ENCODE measurements at places on chromosomes 4 and X. TPM values are rescaled to one million over a fixed set of nuclear protein-coding genes. Genes with fewer than 3 reads are reported as not detected.

F8A2 gene
- not detected for total RNA-seq

SLC2A9 gene
- total RNA-seq: 3.1 TPM

FGD1 gene
- not detected for total RNA-seq

OCIAD2 gene
- total RNA-seq: 55.7 TPM

NPNT gene
- total RNA-seq: not detected

RNF128 gene
- total RNA-seq: not detected

EGFL6 gene
- total RNA-seq: 0.59 TPM

DNA sequence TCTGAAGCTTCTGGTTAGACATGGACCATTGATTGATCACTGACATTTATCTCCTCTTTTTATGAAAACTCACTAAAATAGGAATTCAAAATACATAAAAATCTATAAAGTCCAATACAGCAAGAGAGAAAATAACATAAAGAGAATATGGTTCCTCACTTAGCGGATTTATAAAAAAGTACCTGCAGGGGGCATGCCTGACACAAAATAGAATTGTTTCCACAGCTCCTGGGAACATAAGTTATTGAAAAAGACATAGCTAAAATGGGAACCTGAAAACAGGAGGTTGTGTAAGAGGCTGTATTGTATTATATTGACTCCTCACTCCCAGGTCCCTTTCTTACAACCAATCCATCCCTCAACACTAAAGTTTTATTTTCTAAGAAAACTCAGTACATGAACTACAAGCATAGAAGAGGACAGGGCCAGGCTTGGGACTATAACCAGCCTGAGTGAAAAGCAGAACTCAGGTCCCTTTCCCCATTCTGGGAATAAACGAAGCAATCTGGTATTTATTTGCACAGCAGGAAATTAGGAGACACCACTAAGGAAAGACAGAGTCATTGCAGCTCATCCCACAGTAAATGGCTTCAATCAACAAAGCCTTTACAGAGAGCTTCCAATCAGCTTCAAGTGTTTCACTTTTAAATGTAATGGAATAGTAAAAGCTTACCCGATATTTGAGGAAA lies 121.1 kb upstream of the NDST4 start:
- H3K36me3 ChIP-seq: no peaks in the 10 kb centered on the region
- no peaks in the 10 kb centered on the region for H3K27me3 ChIP-seq
- no peaks in the 10 kb centered on the region for H3K4me1 ChIP-seq
- H3K27ac ChIP-seq: no peak overlapping the region

- no peak overlapping the region for H3K27ac ChIP-seq
- H3K4me1 ChIP-seq: no peaks in the 10 kb centered on the region
- no peaks in the 10 kb centered on the region for H3K36me3 ChIP-seq
- H3K27me3 ChIP-seq: no peaks in the 10 kb centered on the region
- no peak for DNase-seq
These were observed 847.9 kb downstream of the RAB28 start for GRCh38 chr4:12636191-12636590.

- H3K4me1 ChIP-seq: no peaks in the 10 kb centered on the region
- H3K4me3 ChIP-seq: no peak overlapping the region
- no peaks in the 10 kb centered on the region for H3K27me3 ChIP-seq
- no peak for DNase-seq
- H3K27ac ChIP-seq: no peak overlapping the region
These were observed 85.1 kb upstream of the EFNB1 start for GRCh38 chrX:68743754-68744153.

GRCh38 chr4:100790836-100791615 lies 273.2 kb upstream of the EMCN start:
- H3K36me3 ChIP-seq: no peaks in the 10 kb centered on the region
- H3K4me1 ChIP-seq: no peaks in the 10 kb centered on the region
- H3K4me3 ChIP-seq: no peak overlapping the region
- H3K27me3 ChIP-seq: no peaks in the 10 kb centered on the region
- DNase-seq: no peak

DNA sequence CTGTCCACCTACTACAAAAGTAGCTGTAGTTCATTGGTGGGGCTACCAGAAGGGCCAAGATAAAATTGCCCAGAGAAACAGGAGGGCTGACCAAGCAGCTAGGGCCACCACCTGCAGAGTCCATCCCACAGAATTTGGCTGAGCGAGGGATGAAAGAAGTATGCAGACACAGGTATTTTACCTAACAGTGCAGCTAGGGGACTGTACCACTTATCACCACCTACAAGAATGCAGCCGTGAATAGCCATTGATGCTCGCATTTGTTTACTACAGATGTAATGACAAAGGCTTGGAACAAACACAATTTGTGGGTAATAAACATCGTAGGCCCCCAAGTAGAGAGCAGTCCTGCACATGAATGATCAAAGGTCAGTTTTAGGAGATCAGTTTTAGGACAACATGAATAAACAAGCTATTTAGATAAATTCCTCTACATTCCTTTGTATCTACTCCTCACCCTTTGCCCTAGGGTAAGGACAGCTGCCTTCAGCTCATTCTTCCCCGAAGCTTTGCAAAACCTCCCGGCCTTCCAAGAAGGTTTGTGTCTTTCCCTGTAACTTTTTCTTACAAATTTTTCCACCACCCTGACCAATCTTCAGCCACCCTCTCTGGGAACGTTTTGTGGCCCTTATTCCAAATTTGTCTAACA lies 49.5 kb downstream of the ZNF718 start:
- H3K4me1 ChIP-seq: no peaks in the 10 kb centered on the region
- H3K4me3 ChIP-seq: no peak overlapping the region
- H3K36me3 ChIP-seq: no peaks in the 10 kb centered on the region
- no peak overlapping the region for H3K27ac ChIP-seq
- no peak for DNase-seq

- no peak for DNase-seq
- H3K36me3 ChIP-seq: no peaks in the 10 kb centered on the region
- H3K27me3 ChIP-seq: no peaks in the 10 kb centered on the region
- no peak overlapping the region for H3K4me3 ChIP-seq
- no peaks in the 10 kb centered on the region for H3K4me1 ChIP-seq
These were observed 309.5 kb downstream of the TMA16 start for GRCh38 chr4:163804001-163804400.

DNA sequence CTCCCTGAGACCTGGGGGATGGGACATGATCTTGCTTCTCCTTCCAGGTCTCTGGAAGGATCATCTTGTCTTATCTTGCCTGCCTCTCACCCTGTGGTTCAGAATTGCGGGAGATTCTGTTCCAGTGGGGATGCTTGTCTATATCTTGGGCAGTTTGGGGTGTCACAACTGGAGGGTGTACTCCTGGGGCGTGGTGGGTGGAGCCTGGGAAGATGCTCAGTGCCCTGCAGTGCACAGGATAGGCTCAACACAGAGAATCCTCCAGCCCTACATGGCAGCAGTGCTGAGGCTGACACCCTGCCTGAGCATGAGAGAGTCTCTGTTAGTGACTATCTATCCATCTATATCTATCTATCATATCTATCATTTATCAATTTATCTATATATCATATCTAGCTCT lies 7.7 kb downstream of the P2RY8 start:
- no peaks in the 10 kb centered on the region for H3K27me3 ChIP-seq
- no peak overlapping the region for H3K27ac ChIP-seq
- peaks cover 63% of the 10 kb centered on the region for H3K4me1 ChIP-seq

GRCh38 chr4:158856852-158857251 lies 88.0 kb downstream of the FNIP2 start:
- no peaks in the 10 kb centered on the region for H3K27me3 ChIP-seq
- no peak overlapping the region for H3K27ac ChIP-seq
- no peaks in the 10 kb centered on the region for H3K4me1 ChIP-seq
- no peak overlapping the region for H3K4me3 ChIP-seq

DNA sequence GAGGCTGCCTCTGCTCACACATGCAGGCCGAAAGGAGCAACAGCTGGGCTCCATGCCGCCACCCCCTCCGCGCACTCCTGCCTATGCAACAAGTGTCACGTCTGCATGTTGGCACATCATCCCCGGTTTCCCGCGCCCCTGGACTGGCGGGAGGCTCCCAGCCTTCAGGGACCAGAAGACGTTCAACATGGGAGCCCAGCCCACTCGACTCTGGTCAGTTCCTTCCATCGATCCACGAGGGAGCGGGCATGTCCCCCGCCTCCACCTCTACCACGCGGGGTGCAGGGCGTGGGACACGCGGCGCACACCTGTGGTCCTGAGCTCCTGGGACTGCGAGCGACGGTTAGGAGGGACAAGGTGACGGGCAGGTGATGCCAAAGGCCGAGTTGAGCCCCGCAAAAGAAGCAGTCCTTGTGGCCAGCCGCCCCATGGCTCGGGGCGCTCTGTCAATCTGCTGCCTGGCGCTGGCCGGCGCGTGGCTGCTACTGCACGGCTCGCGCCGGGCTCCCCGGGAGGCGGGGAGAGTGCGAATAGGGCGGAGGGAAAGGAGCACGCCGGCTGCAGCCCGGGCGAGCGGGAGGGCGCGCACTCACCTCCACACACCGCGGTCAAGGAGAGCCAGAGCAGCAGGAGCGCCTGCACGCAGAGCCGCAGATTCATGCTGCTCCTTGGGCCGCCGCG lies 645 bp downstream of the APLN start:
- no peak overlapping the region for H3K4me3 ChIP-seq
- H3K27me3 ChIP-seq: peaks cover 6% of the 10 kb centered on the region
- no peak for DNase-seq
- no peak overlapping the region for H3K27ac ChIP-seq

GRCh38 chrX:8688776-8689175 lies 43.2 kb downstream of the ANOS1 start:
- DNase-seq: no peak
- no peaks in the 10 kb centered on the region for H3K27me3 ChIP-seq
- H3K4me1 ChIP-seq: no peaks in the 10 kb centered on the region
- H3K36me3 ChIP-seq: no peaks in the 10 kb centered on the region
- no peak overlapping the region for H3K4me3 ChIP-seq
- H3K27ac ChIP-seq: no peak overlapping the region

GRCh38 chr4:12924728-12925320 lies 559.3 kb downstream of the RAB28 start:
- no peaks in the 10 kb centered on the region for H3K27me3 ChIP-seq
- H3K36me3 ChIP-seq: no peaks in the 10 kb centered on the region
- DNase-seq: no peak
- H3K4me1 ChIP-seq: no peaks in the 10 kb centered on the region
- H3K27ac ChIP-seq: no peak overlapping the region

- no peaks in the 10 kb centered on the region for H3K36me3 ChIP-seq
- no peak overlapping the region for H3K4me3 ChIP-seq
- H3K27ac ChIP-seq: no peak overlapping the region
- H3K4me1 ChIP-seq: no peaks in the 10 kb centered on the region
- H3K27me3 ChIP-seq: no peaks in the 10 kb centered on the region
These were observed 49.9 kb downstream of the DIPK2B start for GRCh38 chrX:45150821-45151220.

DNA sequence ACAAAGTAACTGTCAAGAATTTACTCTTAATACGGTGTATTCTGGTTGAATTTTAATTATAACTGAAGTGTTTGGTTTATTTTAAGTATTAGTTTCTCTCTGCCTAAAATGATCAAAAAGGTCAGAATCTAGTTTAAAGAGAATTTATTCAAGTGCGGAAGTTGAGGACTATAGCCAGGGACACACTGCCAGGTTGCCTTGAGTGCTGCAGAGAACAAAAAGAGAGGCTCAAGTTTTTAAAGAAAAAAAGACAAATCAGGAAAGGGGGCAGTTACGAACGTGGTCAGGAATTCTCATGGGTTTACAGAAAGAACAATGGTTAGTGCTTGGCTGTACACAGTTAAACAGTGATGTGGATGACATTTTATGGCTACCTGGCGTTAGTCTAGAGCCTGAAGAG lies 81.3 kb downstream of the SNX25 start:
- H3K27me3 ChIP-seq: no peaks in the 10 kb centered on the region
- H3K36me3 ChIP-seq: no peaks in the 10 kb centered on the region
- no peak for DNase-seq
- H3K4me3 ChIP-seq: no peak overlapping the region
- H3K27ac ChIP-seq: no peak overlapping the region

GRCh38 chr4:87228262-87228860 lies 7.9 kb upstream of the KLHL8 start:
- no peaks in the 10 kb centered on the region for H3K4me1 ChIP-seq
- H3K4me3 ChIP-seq: no peak overlapping the region
- no peaks in the 10 kb centered on the region for H3K27me3 ChIP-seq

DNA sequence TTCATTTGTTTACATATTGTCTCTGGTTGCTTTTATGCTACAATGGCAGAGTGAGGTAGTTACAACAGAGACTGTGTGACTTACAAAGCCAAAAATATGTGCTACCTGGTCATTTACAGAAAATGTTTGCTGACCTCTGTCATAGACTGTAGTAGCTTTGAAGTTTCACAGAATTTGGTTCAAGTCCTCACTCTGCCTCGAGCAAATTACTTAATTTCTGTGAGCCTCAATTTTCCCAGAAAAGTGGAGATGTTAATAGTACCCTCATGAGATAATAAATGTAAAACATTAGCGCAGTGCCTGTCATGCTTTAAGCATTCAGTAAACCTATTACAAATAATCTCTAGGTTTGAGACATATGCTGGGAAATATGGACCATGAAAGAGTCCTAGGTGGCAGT lies 18.4 kb upstream of the NRK start:
- no peaks in the 10 kb centered on the region for H3K27me3 ChIP-seq
- no peak for DNase-seq
- no peaks in the 10 kb centered on the region for H3K36me3 ChIP-seq
- H3K4me3 ChIP-seq: no peak overlapping the region
- no peak overlapping the region for H3K27ac ChIP-seq
- H3K4me1 ChIP-seq: no peaks in the 10 kb centered on the region

GRCh38 chrX:1600406-1601050 lies 9.1 kb downstream of the AKAP17A start:
- H3K36me3 ChIP-seq: peaks cover 43% of the 10 kb centered on the region
- no peak overlapping the region for H3K4me3 ChIP-seq
- no peak for DNase-seq
- H3K27me3 ChIP-seq: no peaks in the 10 kb centered on the region

- no peak for DNase-seq
- no peaks in the 10 kb centered on the region for H3K4me1 ChIP-seq
These were observed 47.5 kb downstream of the PKD2 start for GRCh38 chr4:88054901-88055300.

GRCh38 chr4:15805583-15806517 lies 27.7 kb downstream of the CD38 start:
- no peaks in the 10 kb centered on the region for H3K27me3 ChIP-seq
- no peak overlapping the region for H3K4me3 ChIP-seq
- no peaks in the 10 kb centered on the region for H3K4me1 ChIP-seq

- H3K27me3 ChIP-seq: no peaks in the 10 kb centered on the region
- peak; percentile 36 for DNase-seq
- no peak overlapping the region for H3K27ac ChIP-seq
- no peaks in the 10 kb centered on the region for H3K4me1 ChIP-seq
- H3K36me3 ChIP-seq: no peaks in the 10 kb centered on the region
These were observed 10.1 kb downstream of the NKX1-1 start for GRCh38 chr4:1395941-1396805.

DNA sequence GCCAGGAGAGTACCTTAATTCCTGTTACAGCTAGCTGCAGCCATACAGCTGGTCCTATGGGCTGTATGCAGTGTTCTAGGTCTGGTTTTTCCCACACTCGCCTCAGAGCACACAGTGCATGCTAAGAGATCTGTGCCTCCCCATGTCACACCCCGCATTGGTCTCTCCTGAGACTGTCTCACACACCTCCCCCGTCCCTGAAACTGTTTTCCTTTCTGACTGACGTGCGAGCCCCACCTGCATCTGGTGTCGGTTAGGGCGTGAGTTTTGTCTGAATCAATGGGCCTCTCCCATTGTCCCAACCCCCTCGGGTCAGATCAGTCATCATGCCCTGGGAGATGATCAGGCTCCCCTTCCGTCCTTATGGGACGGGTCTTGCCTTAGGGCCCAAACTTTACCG lies 3.4 kb upstream of the UGT8 start:
- no peak overlapping the region for H3K4me3 ChIP-seq
- no peaks in the 10 kb centered on the region for H3K4me1 ChIP-seq
- H3K36me3 ChIP-seq: no peaks in the 10 kb centered on the region
- no peak overlapping the region for H3K27ac ChIP-seq
- DNase-seq: no peak
- no peaks in the 10 kb centered on the region for H3K27me3 ChIP-seq
